Activated CD8-positive, alpha-beta T cell treated with anti-CD3 and anti-CD28 coated beads for 36 hours (primary cell): ENCODE measurements at places on chromosomes 2 and 18. TPM values are rescaled to one million over a fixed set of nuclear protein-coding genes. Genes with fewer than 3 reads are reported as not detected.

DNA sequence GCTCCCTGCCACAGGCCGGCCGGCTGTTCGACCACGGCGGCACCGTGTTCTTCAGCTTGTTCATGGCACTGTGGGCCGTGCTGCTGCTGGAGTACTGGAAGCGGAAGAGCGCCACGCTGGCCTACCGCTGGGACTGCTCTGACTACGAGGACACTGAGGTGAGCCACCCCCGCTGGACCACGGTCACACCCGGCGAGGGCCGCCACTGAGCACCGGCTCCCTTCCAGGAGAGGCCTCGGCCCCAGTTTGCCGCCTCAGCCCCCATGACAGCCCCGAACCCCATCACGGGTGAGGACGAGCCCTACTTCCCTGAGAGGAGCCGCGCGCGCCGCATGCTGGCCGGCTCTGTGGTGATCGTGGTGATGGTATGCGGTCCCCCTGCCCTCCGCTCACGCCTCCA lies 20.8 kb downstream of the ANO7 start:
- DNase-seq: no peak

DNA sequence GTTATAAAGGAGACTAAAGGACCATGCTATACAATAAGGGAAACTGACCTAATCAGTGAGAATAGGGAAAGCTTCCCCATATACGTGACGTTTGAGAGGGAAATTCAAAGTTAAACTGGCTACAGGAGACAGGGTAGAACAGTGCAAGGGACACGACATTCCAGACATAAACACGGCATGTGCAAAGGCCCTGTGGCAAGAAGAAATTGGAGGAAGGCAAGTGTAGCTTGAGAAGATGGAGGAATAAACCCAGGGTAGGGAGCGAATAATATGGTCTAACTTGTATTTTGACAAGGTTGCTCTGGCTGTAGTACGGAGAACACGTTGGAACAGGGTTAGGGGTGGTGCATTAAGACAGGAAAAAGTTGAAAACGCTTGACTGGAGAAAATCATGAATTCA lies 49.8 kb upstream of the RIOK3 start:
- DNase-seq: no peak

DNA sequence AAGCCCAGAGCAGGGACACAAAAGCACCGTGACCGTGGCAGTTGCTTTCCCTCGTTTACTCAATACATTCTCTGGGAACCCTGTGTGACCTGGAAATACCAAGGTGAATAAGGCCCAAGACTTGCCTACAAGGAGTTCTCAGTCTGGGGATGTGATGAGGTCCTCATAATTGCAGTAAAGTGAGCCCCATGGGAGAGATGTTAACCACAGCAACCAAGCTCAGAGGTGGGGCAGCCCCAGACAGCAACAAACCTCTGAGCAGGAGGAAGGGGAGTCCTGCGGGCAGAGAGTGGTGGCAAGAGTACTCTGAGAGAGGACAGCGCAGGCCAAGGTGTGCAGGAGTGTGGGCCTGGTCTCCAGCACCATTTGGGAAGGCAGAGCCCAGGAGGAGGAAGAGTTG lies 91.6 kb downstream of the TTC32 start:
- DNase-seq: no peak

Gene SLC5A7
- total RNA-seq: not detected

DNA sequence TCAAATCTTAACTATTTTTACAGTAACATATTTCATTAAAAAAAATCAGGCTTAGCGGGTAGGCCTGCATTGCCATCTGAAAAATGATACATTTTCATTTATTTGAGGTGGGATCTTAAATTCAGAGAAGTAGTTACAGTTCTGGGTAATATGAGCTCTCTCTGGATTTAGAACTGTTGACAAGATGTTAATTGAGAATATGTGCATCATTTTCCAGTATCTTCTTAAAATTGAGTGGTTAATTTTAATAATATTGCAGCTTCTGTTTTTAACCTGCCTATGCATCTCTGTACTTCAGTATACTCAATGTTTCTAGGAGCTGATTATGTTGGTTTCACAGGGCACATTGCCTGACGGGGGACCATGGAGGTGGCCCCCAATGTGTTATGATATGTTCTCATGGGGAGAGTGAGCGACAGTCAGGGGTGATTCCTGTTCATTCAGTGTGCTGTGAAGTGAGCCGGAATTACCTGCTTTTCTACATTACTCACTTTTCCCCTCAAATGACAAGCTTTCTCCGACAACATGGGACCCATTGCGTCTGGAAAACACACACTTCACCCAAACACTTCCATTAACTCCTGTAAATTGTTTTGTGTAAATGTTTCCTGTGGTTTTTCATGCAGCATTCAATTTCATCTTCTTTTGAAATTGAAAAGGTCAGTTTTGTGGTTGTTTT lies 406.2 kb downstream of the MTX2 start:
- no peak for DNase-seq

Gene CCNYL1
- total RNA-seq: 3.8 TPM

Gene KCNG2
- not detected for total RNA-seq

DNA sequence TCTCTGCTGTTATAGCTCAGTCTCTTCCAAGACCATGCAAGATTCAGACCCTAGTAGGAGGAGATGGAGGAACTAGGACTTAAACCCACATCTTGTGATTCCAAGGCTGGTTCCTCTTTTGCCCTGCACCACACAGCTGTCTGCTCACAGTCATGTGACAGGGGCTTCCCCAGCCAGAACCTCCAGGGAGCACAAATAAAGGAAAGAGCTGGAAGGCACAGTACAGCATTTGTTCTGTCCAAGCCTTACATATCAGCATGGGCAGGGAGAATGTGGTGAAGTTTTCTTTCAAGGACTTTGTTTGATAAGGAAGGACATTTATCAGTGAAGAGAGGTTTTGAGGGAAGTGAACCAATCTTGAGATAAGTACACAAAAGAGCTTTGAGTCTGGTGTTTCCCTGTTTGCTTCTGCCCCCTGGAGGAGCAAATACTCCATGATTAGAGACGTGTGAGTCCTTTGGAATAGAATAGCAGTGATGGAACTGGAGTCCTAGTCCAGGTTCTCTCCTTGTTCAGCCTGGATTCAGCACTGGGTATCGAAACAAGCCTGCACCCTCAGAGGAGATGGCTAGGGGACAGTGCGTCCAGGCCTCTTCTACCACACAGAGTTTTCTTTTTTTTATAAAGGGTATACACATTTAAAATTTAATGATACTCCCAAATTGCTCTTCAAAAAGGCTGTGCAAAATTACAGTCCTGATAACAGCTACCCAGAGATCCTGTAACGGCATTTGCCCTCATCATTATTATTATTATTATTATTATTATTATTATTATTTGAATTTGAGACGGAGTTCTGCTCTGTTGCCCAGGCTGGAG lies 24.6 kb upstream of the CASP10 start:
- DNase-seq: peak; percentile 64

DNA sequence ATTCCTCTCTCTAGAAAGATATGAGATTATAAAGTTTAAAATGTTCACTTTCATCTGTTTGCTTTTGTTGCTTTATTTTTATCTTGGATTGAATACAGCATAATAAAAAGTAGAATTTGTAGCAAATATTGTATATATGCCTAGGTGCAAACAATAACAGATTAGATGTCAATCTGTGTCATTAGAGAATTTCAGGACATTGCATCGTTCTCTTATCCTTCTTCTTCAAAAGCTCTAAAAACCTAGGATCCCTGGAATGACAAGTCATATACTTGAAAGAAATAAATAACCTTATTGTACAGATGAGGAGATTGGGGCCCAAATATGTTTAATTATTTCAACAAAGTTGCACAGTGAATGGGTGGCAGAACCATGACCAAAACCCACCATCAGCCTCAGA lies 102.8 kb upstream of the BZW1 start:
- no peak for DNase-seq

Gene PDE11A
- total RNA-seq: not detected

DNA sequence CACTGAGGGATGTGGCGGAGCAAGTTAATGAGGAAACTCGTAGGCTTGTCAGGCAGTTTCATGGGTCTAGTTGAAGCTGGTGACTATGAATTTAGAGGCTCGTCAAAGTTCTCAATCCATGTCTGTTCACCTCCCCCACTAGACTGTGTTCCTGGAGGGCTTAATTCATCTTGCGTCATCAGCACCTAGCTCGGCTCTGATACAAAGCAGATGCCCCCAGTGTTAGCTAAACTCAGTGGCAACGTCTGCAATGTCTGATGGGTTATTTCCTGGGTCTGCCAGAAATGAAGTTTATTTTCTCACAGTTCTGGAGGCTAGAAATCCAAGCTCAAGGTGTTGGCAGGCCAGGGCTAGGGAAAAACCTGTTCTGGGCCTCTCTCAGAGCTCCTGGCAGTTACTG lies 140.6 kb downstream of the PID1 start:
- DNase-seq: no peak

Gene CENPA
- 32.5 TPM for total RNA-seq

Gene SLC38A11
- not detected for total RNA-seq

Gene ERICH2
- total RNA-seq: not detected

GRCh38 chr18:70015127-70015526 lies 67.5 kb upstream of the CD226 start:
- no peak for DNase-seq

Gene STARD6
- total RNA-seq: not detected
